ENCODE measurements at places on chromosomes 1 and 21.
A peak's percentile ranks its signal among the peaks of the same experiment; 100 is the strongest.

GRCh38 chr1:77888781-77889642 lies 588 bp downstream of the NEXN start:
- DNase-seq: no peak

- DNase-seq: no peak
Observed at GRCh38 chr1:22077728-22078127, 25.2 kb downstream of the CDC42 start.

- DNase-seq: no peak
Observed at GRCh38 chr1:46545784-46546183, 5.7 kb downstream of the KNCN start.

DNA sequence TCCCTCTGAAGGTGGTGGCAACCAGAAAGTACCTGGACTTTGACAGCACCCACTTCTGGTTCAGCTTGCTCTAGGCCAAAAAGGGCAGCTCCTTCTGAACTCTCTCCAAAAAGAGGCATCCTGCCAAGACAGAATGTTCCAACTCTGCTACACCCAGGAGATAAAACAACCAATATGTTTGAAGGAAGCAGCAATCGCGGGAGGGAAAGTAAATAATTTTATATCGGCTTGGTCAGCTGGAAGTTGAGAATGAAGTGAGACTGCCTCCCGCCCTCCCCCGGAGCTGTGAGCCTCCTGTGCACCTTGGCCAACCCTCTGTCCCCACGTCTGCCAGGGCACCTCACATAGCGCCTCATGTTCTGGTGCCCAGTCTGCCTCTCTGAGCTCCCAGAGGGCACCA lies 130.3 kb upstream of the ATP1A1 start:
- no peak for DNase-seq

DNA sequence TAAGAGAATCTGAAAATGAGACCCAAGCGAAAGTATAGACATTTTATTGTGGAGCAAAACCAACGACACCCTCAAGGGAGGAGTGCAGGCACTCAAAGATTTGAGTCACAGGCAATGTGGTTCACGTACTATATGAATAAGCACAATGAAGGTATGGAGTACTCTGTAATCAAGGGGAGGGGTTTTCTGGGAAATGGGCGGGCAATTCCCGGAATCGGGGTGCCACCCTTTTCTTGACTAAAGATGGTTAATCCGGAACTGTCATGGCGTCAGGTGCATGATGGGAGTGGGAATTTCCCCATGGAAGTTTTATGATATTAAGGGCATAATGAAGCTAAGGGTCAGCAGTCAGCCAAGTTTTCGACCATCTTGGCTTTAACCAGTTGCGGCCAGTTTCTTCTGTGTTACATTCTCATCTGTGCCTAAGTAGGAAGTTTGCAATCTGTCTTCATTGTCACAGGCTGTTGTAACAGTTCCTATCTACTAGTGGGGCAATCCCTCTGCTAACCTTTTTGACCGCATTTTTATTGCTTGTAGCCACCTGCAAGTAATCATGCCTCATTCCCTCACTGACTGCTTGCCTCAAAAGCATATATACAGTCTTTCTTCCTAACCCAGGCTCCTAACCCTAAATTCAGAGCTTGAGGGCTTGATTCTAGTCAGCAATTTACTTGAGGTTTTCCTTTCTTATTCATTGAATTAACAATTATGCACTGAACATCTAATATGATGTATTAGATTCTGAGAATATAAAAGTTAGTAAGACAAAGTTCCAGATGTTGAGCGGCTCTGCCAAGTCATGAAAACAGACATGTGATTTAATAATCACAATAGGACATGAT lies 775 bp upstream of the AIM2 start:
- DNase-seq: no peak

DNA sequence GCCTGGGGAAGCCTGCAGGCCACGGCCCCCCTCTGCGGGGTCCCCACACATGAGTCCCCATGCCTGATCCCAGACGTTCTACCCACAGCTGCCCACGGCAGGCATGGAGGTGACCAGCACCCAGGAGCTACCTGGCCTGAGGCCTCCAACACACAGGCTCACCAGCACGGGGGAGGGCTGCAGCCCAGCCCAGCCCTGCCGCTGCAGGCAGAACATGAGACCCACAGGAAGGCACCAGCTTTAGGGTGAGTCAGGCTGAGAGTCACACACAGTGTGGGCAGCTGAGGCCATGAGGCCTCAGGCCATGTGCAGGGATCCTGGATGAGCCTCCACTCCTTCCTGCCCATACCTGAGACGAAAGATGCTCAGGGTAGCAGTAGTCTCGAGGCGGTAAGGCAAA lies 121.1 kb downstream of the PSMG1 start:
- DNase-seq: no peak

- no peak for DNase-seq
Observed at GRCh38 chr1:57603696-57604095, 179.8 kb upstream of the DAB1 start.

DNA sequence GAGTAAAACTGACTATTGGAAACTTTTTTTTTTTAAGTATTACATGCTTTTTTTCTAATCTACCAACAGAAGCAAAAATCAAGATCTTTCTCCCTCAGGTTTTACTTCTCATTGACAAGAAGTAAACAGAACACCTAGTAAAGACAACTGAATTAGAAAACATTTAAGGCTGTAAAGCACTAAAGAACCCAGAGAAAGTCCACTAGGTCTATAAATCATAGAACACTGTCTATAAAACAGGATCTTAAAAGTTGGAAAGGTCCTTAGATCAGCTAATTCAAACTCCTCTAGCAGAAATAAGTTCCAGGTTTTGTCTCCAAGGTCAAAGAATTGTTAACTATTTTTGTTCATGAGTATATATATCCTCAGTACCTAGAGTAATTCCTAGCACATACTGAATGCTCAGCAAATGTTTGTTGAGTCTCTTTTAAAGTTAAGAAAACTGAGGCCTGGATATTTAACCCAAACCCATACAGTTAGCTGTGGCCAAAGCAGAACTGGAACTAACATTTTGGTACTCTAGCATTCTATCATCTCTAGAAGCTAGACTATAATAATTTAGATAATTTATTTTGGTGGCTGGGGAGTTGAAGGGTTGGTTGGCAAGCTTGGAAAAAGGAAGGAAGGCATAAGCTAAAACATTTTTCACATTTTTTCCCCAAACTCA lies 3.0 kb downstream of the EPS15 start:
- no peak for DNase-seq

- no peak for DNase-seq
Observed at GRCh38 chr1:81201779-81202178, 599.0 kb upstream of the ADGRL2 start.

DNA sequence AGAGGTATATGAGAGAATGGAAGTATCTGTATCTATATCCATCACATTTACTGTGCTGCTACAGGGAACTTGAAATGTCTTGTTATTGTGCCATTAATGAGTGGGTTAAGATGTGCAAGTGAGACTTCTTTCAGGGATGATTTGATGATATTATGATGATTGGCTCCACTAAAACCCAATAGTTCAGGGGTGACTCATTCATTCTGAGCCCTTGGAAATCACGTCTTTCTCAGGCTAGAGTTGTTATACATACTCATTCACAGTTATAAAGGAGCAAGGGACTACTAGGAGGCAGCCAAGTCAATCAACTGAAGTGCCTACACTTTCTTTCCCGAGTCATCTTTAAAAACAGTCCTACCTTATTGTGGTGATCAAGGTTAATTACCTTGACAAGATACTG lies 1109.8 kb upstream of the B3GALT2 start:
- DNase-seq: no peak

DNA sequence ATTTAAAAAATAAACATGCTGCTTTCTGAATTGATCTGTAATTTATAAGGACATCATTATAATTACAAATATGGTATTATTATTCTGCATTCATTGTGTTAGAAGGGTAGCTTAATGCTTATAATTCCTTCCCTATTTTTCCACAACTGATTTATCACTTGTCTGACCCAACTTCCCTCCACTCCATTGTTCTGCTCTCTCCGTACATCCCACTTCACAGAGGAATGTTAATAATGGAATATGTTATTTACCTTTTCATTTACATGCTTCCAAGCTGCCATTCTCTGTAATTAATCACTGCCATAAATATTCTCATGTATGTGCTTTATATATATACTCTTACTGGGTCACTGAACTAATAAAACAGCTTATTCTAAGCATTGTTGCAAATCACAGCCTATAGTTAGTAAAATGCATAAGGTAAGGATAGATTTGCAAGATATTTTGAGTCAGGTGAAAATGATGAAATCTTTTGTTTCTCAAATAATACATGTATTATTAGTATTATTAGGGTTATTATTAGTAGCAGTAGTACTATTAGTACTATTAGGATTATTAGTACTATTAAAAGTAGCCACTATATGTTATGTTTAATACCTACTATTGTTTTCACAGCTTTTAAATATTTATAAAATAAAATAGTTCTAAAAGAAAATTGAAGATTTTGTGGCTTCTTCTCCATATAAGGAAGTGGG lies 70.6 kb upstream of the NEK7 start:
- no peak for DNase-seq

GRCh38 chr21:43921571-43921978 lies 56.6 kb downstream of the AGPAT3 start:
- DNase-seq: no peak

DNA sequence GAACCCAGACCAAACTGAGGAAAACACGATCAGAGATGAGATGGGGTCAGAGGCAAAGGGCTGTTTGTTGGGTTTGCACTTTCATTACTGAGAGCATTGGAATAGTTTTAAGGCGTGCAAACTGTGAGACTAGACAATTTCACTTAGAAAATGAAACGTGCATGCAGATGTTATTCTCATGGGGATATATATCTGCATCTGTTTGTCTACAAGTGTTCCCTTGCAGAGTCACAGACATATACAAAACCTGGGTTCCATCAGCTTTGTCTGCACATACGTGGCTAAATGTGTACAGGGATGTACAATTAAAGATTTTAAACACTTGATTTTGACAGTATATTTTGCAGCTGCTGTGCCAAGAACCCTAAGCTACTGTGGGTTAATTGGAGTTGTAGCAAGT lies 355.4 kb downstream of the KIF26B start:
- DNase-seq: no peak

GRCh38 chr1:43414634-43415223 lies 25.0 kb downstream of the SZT2 start:
- peak; percentile 48 for DNase-seq

DNA sequence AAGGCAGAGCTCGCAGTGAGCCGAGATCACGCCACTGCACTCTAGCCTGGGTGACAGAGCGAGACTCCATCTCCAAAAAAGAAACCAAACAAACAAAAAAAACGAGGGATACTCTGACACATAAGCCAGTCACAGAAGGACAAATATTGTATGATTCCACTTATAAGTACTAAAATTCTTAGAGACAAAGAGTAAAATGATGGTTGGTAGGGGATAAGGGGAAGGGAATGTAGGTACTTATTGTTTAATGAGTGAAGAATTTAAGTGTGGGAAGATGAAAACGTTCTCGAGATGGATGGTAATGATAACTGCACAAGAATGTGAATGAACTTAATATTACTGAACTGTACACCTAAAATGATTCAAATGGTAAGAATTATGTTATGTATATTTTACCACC lies 66.7 kb upstream of the GUCA2A start:
- DNase-seq: no peak

DNA sequence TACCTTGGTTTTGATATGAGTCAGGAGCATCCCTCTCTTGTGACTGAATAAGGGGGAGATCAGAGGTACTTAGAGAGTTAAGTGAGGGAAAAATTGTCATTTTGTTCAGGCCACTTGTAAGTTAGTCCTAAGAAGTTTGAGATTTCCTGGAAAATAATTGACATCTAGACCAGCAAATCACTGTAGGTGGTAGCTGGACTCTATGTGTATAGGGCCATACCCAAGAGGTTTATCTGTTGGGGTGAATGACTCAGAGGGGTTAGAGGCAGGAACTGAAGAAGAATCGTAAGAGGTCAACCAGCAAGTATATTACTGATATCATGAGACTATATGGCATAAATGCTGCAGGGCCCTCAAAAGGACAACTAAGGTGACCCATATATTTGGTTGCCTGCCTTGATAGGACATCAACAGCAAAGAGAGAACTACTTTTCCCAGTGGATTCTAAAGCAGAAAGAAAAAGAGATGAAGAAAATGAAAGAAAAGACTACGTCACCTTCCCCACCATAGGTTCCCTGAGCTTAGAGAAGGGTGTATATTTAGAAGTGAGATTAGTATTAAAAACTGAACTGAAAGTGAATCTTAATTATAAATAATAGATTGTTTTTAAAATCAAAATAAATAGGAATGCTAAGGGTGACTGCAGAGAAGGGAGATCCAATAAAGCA lies 8.0 kb upstream of the RNPC3 start:
- DNase-seq: no peak

DNA sequence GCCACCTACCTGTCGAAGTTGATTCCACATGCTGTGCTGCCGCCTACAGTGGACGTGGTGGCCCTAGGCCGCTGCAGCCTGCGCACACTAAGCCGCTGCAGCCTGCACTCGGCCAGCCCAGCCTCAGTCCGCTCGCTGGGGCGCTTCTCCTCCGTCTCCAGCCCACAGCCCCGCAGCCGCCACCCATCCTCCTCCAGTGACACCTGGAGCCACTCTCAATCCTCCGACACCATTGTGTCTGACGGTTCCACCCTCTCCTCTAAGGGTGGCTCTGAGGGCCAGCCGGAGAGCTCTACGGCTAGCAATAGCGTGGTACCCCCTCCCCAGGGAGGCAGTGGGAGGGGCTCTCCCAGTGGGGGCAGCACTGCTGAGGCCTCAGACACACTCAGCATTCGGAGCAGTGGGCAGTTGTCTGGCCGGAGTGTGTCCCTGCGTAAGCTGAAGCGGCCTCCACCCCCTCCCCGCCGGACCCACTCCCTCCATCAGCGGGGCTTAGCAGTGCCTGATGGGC lies 46.9 kb downstream of the YARS1 start:
- no peak for DNase-seq

GRCh38 chr1:170586321-170587252 lies 54.6 kb downstream of the GORAB start:
- no peak for DNase-seq

GRCh38 chr1:178599087-178599486 lies 86.2 kb downstream of the TEX35 start:
- no peak for DNase-seq

Measured in HCT116 (cell line).